GDM1 (cell line): ENCODE measurements at places on chromosomes 2 and 18.
A peak's percentile ranks its signal among the peaks of the same experiment; 100 is the strongest.

DNA sequence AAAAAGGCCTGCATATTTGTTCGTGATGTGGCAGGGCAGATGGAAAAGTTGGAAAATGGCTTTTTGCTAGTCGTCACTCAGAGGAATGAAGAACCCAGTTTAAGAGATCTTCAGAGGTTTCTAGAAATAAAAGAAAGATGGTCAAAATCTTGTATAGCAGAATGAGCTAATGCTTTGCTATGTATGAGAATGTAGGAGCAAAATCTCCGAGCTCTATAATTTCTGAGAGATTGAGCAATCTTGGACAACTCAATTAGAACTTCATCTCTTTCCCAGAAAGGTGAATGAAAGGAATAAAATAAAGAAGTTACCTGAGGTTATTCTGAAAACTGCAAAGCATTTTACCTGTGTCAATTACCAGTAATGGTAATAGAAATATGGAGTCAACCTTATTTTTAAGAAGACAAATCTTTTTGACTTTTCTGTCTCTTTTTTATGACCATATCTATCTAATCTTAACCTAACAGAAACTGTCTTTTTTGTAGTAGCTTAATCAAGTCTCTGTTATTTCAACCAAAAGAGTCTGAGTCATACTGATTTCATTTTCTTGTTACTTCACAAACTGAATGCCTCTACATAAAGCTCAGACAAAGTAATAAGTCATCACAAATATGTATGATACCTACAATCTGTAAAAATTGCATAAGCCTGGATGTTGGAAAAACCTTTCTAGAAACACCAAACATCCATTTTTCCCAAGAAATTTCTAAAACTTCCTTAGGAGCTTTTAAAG, 32.5 kb downstream of the CCDC68 start:
- DNase-seq, result no peak

GRCh38 chr2:172749388-172749787, 13.7 kb downstream of the RAPGEF4 start:
- DNase-seq, result no peak

DNA sequence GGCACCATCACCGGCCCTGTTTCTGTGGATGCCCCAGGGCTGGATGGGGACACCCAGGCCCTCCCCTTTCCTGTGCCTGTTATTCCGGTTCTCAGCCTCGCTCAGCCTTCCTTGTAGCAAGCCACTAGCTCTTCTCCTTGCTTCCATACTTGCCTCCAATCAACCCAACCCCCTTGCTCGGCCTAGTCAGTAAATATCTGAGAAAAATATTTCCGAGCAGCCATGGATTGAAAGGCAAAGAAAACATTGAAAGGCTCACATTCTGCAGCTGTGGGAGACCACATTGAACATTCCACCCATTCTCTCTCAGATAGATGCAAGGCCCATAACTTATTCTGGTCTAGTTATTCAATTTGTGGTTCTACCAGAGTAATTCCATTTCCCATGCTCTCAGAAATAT, 114.9 kb downstream of the SPP2 start:
- no peak for DNase-seq

GRCh38 chr2:102103992-102104871, 38.3 kb upstream of the IL1R1 start:
- peak; percentile 32 for DNase-seq

- DNase-seq, result no peak
Measured at GRCh38 chr2:98118852-98119251, 31.9 kb downstream of the VWA3B start.

DNA sequence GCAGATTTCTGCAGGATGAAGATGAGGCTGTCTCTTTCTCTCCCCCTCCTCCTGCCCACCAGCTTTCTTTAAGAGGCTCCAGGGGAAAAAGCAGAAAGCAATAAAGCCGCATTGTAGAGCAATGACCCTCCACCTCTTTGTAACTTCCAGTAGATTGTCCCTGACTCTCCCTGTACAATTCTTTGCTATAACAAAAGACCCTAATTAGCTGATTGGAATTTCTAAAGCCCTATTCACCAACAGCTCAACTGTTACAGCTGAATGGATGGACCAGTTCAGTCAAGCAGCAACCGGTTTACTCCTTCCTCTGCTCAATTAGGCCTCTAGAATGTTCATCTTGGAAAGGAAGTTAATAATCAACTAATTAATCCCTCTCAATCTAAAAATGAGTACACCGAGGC, 301.0 kb downstream of the STK39 start:
- no peak for DNase-seq

- DNase-seq, result no peak
Measured at GRCh38 chr2:120277505-120278205, 25.0 kb downstream of the RALB start.
